ENCODE measurements at places on chromosomes 12 and 14.

DNA sequence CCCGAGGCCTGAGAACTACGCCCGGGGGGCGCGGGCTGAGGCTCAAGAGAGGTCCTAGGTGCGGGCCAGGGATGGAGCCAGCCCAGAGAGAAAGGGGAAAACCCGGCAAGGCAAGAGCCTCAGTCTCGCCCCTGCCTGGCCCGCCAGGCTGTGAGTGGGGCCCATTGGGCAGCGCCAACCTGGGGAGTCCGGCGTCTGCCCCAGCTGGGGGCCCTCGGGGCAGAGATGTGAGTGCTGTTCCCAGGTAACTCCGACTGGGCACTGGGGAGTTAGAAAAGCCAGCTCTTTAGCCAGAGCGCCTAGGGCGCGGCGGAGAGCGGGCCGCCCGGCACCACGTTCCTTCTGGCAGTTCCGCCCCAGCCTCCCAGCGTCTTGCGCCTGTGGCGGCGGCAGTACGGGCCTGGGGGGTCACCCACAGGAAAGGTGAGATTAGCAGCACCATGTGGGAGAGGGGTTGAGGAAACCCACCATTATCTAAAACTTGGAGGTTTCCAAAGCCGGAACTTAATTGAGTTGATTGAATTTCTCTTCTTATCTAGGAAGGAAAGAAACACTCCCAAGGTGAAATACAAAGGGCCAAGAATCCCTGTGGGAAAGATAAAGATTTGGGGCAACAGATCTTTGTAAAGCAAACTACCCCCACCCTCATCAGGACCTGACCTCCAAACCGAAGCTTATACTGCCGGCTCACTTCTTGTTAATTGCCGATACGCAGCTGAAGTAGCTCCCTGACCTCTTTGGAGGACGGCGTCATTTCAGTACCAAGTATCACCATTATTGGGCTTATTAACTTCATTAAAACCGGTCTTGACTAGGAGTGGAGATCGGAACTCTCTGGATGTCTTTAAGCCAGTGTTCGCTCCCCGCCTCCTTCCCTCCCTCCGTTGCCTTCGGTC, 11.6 kb downstream of the OTX2 start:
- DNase-seq: no peak

GRCh38 chr14:83441801-83442200, 1908.1 kb upstream of the SEL1L start:
- no peak for DNase-seq

- no peak for DNase-seq
These were observed 169.5 kb upstream of the RTL1 start for GRCh38 chr14:101072945-101073597.

- DNase-seq: no peak
These were observed 111.2 kb upstream of the NOVA1 start for GRCh38 chr14:26709019-26709418.

GRCh38 chr14:50656776-50657175, 11.3 kb downstream of the SAV1 start:
- no peak for DNase-seq

DNA sequence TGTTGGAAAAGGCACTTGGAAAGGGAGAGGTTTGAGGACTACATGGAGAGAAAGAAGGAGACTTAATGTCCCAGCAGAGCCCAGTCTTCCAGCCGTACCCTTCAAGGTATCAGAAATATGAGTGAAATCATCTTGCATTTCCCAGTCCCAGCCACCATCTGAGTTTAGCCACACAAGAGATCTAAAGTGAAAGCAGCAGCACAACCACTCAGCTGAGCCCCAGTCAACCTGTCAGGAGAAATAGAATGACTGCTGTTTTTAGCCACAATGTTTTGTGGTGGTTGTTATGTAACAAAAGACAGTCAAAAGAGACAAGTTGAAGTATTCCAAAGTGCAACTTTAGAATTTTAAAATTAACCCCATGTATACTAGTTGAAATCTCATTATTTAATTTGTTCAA, 28.0 kb downstream of the DERA start:
- DNase-seq: no peak

GRCh38 chr12:129614221-129614885, 289.5 kb downstream of the TMEM132D start:
- no peak for DNase-seq

GRCh38 chr14:61417883-61418455, 96.6 kb downstream of the PRKCH start:
- no peak for DNase-seq

Data from effector CD4-positive, alpha-beta T cell (primary cell).